ENCODE measurements at places on chromosomes 7 and 10.

DNA sequence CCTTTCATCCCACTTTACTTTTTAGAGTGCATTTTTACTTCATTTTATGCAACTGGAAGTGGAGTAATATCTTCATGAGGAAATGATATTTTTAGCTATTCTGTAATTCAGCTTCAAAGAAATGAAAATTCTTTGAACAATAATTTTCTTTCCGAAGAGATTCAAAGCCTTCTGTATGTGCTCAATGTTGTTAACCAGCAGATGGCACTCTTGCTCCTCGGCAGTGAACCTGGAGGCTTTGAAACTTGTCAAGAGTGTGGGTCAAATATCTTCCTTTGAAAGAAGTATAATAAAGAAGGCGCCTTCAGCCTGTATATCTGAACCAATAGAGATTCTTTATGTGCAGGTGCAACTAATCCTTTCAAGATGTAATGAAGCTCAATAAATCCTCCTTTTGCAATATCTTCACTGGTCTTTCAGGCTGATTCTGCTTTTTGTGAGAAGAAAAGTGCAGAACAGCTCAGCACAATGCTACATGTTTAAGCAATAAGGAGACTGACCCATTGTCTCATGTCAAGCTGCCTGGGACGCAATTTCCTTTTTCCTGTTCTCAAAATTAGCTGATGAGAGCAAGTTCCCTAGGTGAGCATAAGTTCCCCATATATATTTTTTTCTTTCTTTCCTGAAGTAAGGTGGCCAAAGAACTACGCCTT is 258.4 kb downstream of the SEMA3A start:
- no peak for DNase-seq

- no peak for DNase-seq
Measured at GRCh38 chr7:29612596-29612995, 49.0 kb downstream of the PRR15 start.

DNA sequence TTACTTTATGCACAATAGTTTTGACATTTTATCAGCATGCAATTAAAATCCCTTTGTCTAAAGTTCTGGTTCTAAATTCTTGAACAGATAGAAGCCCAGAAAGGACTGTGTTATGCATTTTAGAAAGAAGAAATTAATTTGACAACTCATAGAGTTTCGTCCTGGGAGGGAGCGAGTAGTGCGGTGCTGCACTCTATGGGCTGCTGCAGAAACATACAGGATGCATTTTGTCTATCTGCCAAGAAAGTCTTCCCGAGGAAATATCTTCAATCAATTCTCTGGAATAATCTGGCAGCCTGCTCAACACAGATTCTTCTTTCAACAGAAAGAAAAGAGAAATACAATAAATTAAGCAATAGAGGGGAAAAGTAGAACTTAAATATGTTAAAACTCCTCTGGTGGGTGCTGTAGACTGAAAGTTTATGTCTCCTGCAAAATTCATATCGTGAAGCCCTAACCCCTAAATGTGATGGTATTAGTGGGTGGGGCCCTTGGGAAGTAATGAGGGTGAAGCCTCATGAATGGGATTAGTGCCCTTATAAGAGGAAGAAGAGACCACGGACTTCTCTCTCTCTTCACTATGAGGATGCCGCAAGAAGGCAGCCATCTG is 39.0 kb upstream of the IFRD1 start:
- DNase-seq = no peak

- peak; percentile 30 for DNase-seq
Measured at GRCh38 chr10:103696411-103697145, 158.8 kb downstream of the SH3PXD2A start.

DNA sequence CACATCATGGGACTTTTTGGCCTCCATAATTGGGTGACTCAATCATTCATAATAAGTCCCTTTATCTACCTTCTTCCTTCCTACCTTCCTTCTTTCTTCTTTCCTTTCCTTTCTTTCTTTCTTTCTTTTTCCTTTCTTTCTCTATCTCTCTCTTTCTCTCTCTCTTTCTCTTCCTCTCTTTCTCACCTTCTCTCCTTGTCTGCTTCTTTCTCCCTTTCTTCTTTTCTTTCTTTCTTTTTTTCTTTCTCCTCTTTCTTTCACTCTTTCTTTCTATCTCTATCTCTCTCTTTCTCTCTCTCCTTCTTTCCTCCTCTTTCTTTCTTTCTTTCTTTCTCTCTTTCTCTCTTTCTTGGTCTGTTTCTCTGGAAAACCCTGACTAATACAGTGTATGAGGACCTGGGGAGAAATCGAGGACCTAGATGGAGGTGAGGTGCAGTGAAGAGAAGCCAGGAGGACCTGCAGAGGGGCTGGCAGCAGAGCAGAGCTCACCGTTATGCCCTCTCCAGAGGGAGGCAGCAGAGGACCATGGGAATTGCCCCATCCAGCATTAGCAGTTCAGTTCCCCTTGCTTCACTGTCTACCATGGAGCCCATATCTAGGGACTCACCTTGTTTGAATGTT is 52.7 kb upstream of the BTRC start:
- no peak for DNase-seq

- DNase-seq = no peak
Measured at GRCh38 chr7:116862951-116863670, 724 bp downstream of the CAPZA2 start.

DNA sequence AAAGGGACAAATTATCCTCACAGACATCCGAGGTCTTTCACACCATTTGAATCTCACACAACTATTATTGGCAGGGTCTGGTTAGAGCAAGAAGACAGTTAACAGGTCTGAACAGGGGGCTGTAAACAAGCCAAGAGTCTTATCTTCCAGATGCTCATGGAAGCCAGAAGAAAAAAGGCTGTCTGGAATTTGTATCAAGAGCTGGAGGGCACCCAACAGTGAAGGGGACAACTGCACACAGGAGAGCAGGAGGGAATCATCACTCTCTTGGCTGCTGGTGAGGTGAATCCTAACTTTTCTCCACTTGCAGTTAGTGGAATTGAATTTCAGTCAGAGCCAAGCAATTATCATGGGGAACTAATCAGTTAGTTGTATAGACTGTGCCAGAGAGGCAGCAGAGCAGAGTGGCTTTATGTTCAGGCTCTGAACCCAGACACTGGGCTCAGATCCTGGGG is 880.2 kb upstream of the AUTS2 start:
- no peak for DNase-seq

DNA sequence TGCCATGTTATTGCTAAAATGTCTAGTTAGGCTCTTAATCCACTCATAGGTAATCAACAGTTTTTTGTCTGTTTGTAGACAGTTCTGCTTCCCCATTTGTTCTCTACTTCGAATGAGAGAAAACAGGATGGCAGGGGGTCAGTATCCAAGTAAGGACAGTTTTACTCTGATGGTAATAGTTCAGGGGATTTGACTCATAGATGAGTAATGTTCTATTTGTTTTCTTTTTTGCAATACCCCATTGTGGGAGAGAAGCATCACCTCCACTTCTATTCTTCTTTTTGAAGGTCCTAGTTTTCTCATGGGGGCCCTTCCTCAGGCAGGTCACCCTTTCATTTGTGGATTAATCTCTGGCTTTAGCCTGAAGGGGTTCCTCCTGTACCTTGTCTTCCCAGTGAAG is 13.9 kb downstream of the PCLO start:
- no peak for DNase-seq

GRCh38 chr10:73946253-73947145 is 35.6 kb downstream of the PLAU start:
- DNase-seq = no peak

GRCh38 chr10:102650655-102651454 is 6.6 kb downstream of the TRIM8 start:
- no peak for DNase-seq

DNA sequence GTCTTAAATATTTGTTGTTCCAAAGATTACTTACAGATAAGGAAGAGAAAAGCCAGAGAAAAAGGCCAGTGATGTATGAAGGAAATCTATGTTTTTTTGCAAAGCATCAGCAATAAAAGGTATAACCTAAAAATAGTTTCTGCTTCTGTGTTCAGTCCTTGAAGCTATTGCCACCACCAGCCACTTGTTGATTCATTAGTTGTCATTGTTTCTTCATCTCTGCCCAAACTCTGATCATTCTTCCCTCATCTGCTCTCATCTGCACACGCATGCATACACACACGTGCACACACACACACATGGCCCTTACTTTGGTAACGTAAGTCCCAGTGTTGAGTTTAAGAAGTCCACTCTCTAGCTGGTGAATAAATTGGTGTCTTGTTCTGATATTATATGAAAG is 540.7 kb downstream of the GATA3 start:
- no peak for DNase-seq

- DNase-seq = no peak
Measured at GRCh38 chr10:60299961-60300883, 89.5 kb downstream of the ANK3 start.

- no peak for DNase-seq
Measured at GRCh38 chr7:132430861-132431822, 145.1 kb downstream of the PLXNA4 start.

GRCh38 chr10:52316001-52316400 is 1.9 kb downstream of the DKK1 start:
- no peak for DNase-seq

DNA sequence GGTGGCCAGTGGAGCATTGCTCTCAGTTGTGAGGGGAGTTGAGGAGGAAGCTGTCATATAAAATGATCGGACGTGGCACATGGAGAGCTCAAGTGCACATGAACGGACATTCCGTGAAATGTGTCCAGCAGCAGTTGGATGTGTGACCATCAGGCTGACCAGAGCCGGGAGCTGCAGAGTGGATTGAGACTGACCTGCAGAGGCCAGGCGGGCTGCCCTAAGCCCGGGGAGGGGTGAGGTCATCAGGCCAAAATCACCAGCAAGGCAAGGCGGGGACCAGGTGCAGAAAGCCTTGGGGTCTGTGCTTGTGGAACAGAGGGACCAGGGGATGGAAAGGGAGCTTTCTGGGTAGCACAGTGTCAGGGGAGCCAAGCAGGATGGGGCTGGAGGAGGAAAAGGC is 279.5 kb downstream of the CELF2 start:
- no peak for DNase-seq
